ENCODE measurements at places on chromosomes 1 and 21.

- peak; percentile 19 for DNase-seq
Measured at GRCh38 chr1:11227106-11228077, 35.0 kb downstream of the MTOR start.

- DNase-seq: no peak
Measured at GRCh38 chr1:185721553-185721952, 12.6 kb upstream of the HMCN1 start.

GRCh38 chr1:100626397-100626796 is 88.5 kb downstream of the GPR88 start:
- DNase-seq: no peak

GRCh38 chr1:206737729-206738201 is 32.8 kb upstream of the IL19 start:
- no peak for DNase-seq

GRCh38 chr1:20867062-20867461 is 80.0 kb upstream of the HP1BP3 start:
- DNase-seq: no peak

- no peak for DNase-seq
Measured at GRCh38 chr1:105964879-105965278, 1091.6 kb upstream of the PRMT6 start.

GRCh38 chr21:14213164-14213563 is 2.4 kb upstream of the LIPI start:
- no peak for DNase-seq

DNA sequence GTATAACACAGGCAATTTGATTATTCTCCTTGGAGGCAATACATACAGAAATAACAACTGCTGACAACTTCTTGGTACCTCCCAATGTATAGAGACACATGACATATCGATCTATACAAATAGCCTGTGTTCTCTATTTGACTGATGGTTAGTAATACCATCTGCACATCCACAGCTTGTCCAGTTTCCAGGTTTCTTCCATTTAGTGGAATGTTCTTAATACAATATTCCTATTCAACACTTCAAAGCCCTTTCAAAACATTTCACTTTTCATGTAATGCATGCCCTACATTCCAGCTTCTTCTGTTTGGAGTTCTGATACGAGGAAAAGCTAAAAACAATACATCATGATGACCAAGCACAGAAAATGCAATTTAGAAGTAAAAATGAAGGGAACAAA is 37.0 kb upstream of the GORAB start:
- no peak for DNase-seq

DNA sequence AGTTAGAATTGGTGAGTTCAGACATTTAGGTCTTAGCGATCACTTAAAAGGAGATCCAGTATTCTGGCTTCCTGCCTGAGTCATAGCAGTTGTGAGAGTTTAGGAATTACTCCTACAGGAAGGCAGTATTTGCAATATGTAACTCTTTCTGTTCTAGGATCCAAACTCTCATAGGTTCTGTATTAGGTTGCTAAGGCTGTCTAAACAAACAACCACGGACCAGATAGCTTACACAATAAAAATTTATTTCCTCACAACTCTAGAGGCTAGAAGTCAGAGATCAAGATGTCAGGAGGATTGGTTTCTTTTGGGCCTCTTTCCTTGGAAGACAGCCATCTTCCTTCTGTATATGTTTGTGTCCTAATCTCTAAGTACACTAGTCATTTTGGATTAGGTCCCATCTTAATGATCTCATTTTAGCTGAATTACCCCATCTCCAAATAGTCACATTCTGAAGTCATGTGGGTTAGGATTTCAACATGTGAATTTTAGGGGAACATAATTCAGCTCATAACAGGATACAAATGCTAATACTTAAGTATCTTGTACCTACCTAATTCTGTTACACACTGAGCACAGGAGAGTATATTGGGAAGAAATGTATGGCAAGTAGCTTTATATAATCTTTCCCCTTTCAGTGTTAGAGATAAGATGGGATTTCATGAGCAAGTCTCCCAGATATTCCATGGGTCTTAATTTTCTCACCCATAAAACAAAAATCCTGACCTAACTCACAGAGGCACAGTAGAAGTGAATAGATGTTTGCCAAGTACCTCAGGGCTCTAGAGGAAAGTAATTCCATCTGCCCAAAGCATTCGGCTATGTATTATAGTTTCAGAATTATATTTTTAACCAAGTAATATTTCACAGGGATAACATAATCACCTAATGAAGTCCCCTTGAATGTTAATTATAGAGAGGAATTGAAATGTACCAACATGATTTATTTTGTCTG is 144.4 kb downstream of the PTBP2 start:
- peak; percentile 89 for DNase-seq

DNA sequence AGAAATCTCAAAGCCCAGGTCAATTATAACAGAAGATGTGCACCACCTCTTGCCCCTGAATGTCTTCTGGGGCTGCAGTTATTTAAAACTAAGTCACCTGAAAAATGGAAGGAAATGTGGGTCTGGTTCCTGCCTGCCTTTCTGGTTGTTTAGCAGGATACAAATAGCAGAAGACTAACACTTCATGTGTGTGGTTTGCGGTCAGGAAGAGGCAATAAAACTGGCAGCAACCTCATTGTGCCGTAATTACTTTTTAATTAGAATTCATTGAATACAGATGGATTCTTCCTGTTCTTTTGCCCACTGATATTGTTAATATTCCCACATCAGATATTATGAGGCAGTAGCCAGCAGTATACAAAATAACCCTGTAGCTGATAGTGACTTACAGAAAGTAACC is 345.7 kb downstream of the ZNF326 start:
- no peak for DNase-seq

DNA sequence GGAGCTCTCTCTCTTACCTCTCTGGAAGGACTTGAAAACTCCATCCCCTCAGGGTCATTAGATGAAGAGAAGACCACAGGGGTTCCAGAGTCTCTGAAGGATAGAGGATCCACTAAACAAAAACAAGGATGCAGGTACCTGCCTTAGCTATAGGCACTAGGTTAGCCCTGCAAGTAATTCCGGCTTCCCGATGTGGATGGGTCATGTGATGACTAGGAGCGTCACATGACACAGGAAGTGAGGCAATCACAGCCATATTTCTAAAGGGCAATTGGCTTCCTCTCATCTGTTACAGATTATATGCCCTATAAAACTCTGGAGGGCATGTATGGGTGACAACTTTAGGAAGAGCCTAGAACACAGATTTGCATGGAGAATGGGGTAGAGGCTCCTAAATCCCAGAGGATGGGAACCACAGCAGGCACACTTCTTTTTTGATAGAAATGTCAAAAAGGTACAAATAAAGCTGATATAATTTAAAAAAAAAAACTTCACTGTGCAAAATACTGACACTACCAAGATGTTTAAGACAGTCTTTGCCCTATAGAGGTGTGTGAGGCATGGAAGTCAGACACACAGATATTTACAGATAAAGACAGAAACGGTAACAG is 14.1 kb downstream of the ENTREP3 start:
- DNase-seq: peak; percentile 85

DNA sequence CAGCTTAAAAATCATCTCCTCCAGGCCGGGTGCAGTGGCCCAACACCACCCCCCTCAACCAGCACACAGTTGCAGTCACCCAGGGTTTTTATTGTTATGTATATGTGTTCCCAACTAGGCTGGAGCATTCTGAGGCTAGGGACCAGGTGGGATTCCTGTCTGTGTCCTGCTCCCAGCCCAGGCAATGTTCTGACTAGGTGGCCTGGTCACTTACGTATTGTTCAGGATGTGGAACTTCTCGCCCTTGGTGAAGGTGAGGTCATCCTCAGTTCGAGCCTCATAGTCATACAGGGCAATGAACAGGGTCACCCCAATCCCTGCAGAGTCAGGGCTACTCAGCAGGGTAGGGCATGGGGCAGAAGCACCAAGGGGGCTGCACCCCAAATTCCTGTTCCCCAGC is 12.2 kb downstream of the FGR start:
- no peak for DNase-seq

- DNase-seq: peak; percentile 71
Measured at GRCh38 chr1:70072231-70072751, 133.1 kb downstream of the LRRC40 start.

DNA sequence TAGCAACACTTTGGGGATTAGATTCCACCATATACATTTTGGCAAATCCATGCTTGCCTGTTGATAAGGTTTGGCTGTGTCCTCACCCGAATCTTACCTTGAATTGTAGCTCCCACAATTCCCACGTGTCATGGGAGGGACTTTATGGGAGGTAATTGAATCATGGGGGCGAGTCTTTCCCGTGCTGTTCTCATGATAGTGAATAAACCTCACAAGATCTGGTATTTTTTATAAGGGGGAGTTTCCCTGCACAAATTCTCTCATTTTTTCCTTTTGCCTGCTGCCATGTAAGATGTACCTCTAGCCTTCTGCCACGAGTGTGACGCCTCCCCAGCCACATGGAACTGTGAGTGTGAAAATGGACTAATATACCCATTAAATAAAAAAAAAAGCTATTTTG is 265.3 kb downstream of the MRPL39 start:
- no peak for DNase-seq

- DNase-seq: no peak
Measured at GRCh38 chr1:15206418-15207030, 40.5 kb upstream of the FHAD1 start.

- DNase-seq: no peak
Measured at GRCh38 chr1:110682898-110683297, 8.2 kb upstream of the KCNA3 start.

DNA sequence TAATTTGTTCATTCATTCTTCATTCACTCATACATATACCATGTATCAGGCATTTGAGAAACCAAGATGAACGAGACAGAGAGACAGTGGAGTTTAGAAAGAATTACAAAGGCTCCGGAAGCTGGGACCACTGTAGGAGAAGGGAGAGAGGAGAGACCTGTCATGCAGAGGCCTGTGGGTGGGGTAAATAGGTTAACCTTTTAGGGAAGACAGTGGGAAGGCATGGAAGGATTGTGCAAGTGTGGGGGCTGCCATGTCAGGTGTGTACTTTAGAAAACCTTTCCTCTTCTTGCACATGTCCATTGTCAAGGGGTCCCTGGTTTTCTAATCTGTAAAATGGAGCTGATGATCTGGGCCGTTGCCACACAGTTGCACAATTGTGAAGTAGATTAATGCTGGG is 44.2 kb upstream of the POU3F1 start:
- no peak for DNase-seq

GRCh38 chr1:31860581-31860980 is 44.8 kb upstream of the SPOCD1 start:
- no peak for DNase-seq

DNA sequence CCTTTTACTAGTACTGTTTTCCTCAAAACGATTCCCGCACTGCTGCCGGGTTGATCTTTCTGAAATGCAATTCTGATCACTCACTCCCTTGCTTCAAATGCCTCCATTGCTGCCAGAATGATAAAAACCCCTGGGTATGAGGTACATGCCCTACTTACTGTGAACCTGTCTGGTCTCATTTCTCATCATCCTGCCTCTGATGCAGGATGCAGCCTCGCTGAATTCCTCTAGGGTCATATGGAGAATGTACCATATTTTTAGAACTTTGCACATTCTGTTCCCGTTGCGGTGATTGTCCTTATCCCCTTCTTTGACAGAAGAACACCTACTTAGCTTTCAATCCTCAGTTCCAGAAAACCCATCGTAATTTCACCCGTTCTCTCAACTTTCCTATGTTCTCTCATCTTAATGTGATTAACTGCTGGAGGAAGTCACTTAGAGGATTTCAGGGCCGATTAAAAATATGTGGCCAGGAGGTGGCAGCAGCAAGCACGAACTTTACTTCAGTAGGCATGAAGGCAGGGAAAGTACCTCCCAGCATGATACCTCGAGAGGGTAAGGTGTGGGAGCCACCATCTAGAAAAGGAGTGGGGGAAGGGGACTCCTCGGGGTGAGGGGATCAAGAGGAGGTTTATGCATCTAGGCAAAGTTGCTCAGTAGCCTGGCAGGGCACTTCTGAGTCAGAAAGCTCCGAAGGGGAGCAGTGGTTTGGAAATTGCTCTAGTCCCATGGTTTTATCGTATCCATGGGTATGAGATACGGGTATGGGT is 361.5 kb upstream of the ZP4 start:
- DNase-seq: peak; percentile 59

DNA sequence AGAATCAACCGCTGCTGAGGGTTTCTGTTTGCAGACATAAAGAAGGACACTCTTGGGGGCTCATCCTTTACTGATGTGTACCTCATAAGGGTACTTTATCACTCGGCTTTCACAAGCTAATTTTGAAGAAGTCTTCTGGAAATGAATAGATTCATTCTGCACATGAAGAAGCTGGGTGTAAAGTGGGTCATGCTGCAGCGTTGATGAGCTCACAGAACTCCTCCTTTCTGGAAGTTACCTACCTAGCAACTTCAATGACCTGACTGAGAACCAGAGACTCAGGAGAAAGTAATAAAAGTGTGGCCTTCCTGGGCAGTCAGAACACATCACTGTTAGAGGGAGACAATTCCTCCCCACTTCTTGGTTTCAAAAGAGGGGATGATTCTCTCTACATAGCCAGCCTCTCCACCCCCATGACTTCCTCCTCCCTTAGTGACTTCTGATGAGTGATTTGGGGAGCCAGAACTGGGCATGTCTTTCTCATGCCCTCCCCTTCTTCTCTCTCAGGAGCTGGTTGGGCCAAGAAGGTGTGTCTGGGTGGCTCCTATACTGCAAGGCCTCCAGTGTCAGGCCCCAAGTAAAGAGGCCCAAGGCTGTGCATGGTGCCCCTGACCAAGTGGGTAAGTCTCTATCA is 27.0 kb downstream of the PCNX2 start:
- no peak for DNase-seq

DNA sequence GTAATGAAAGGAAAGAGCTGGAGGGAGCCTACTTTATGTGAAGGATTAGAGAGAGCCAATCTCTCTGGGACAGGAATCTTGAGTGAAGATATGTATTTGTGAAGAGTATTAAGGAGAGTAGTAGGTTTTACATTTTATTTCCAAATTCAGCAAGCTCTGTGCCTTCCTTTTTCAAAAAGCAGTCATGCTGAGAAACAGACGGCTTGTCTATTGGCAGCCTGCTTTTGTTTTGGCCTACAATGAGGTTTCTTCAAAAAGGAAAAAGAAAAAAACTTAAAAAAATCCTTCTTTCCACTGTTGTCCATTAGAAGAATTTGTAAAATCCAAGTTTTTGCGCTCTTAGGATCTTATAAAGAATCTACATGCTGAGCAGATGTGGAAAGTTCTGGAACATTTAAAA is 103.6 kb upstream of the PTGFR start:
- no peak for DNase-seq

GRCh38 chr1:13786541-13786940 is 86.6 kb downstream of the PRDM2 start:
- DNase-seq: no peak
